ENCODE measurements at places on chromosomes 12 and 14.

DNA sequence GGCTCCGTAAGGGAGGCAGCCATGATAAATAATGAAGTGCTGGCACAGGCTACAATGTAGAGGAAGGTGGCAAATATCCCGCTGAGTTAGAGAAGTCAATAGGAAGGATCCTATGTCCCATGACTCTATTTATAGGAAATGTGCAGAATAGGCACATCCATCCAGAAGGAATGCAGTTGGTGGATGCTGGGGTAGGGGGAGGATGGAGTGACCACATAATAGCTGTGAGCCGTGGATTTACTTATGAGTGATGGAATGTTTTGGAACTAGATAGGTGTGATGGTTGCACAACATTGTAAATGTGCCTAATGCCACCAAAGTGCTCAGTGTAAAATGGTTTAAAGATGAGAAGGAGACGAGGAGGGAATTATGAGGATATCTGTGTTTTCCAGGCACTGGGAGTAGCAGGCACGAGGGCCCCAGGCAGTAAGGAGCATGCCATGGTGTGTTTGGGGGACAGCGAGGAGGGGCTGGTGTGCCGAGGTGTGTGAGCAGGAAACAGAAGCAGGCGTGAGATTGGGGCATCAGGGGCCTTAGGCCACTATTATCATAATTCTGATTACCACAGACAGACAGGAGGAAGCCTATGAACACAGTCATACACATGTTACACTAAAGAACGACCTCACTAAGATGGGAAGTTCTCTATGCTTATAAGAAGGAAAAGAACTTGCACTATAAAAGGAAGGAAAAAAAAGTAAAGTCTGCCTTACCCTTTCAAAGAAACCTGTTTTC, 837.3 kb upstream of the TMEM132C start:
- DNase-seq = no peak

- no peak for DNase-seq
Measured at GRCh38 chr12:69046363-69046762, 113.4 kb upstream of the CPM start.

DNA sequence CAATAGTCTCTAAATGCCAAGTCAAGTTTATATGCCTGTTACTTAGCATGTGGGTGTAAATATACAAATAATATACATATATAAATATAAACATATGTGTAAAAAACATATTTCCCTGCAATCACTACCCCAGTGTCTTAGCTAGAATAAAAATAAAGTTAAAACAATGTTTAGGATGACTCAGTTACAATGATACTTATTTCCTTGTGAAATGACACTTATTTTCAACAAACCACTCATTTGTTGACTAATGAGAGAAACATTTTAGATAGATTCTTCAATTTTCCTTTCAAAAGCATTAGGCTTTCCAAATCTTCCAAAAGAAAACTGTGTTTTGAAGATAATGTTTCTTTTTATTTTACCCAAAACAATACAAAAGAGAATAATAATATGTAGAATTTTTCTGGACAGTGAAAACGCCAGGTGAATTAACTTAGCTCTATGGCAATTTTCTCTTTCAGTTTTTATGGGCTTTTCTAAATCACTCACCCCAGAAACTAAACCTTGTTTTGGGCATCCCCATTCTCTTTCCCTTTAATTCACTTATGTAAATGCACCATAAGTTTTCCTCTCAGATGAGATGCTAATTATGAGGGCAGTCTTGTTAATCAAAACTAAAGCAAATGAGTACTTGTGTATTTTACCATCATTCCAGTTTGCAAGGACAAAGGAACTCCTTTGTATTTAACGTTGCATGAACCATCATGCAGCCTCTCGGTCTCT, 465.9 kb downstream of the BCAT1 start:
- peak; percentile 97 for DNase-seq

- no peak for DNase-seq
Measured at GRCh38 chr12:3326156-3326849, 164.7 kb upstream of the PRMT8 start.

DNA sequence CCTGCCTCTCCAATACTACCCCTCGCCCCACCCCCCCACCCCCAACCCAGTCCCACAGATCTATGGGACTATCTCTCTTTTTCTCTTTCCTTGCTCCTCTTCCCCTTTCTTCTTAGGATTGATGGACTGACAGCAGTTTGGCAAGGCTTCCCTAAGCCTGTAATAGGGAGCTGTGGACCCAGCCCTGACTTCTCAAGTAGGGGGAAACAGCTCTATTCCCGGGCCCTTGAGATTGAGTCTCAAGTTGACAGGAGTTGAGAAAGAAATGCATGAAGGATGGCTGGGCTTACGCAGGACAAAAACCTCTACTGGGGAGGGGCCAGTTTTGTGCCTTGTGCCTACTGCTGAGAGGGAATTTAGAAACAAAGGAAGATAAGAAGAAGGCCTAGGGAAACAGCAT, 60.4 kb downstream of the SMUG1 start:
- no peak for DNase-seq

DNA sequence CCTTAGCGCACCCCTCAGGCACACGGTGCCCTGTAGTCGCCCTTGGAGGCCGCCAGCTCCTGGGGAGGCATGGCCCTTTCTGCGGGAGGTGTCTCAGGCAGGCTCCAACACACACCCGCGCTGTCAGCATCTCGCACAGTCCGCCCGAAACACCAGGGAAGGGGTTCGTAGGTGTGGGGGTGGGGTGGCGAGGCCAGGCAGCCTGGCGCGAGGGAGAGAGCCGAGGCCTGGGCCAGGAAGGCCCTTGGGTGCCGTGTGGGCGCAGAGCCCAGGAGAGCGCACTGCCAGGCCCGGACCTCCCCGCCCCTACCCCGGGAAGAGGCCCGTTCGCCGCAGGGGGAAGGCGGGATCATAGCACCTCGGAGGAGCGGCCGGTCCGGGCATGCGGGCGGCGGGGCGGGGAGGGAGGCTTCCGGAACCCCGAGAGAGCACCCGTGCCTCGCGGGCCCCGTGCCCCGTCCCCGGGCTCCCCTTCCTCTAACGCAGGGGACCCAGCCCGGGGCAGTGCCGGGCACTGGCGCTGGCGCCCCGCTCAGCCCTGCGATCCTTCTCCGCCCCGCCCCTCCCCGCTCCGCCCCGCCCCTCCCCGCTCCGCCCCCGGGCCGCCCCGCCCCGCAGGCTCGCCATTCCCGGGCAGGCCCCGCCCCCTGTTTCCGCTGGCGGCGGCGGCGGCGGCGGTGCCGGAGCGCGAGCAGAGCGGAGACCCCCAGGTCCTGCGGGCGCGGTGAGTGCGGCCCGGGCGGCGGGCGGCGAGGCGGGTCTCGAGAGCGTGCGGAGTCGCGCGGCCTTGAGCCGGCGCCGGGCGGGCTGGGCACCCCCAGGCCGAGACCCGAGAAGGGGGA, at the start of gene TSPAN9:
TSS of gene TSPAN9 (plus strand) at position 650 of the 842 bp plus-strand sequence. CDS start 123,815 bp downstream, outside the sequence.
- DNase-seq = peak; percentile 11

DNA sequence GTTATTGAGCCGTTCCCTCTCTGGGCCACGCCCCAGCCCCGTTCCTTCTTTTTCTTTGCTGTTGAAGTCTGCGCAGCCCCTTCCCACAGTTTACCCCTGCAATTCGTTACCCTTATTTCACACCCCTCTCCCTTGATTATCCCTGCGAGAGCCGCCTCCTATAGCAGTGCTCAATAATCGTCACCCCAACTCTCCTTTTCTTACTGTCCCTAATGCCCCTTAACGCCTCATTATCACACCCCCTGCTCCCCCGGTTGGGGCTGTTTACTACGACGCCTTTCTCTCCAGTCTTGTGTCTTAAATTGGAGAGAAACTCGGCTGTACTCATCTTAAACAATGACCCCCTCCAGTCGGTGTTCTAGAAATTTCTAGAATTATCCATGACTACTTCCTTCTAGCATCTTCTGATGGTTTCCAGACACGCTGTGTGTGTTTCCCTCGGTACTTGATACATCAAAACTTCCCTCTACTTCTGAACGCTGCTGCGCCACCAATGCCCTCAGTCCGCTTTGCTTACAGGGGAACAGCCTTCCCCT, 713 bp upstream of the FBXL14 start:
- no peak for DNase-seq

DNA sequence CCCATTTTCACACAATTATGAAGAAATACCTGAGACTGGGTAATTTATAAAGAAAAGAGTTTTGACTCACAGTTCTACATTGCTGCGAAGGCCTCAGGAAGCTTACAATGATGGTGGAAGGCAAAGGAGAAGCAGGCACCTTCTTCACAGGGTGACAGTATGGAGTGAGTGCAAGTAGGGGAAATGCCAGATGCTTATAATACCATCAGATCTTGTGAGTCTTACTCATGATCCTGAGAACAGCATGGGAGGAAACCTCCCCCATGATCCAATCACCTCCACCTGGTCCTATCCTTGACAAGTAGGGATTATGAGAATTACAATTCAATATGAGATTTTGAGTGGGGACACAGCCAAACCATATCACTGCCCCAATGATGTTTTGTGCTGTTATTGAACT, 189.3 kb upstream of the CRY1 start:
- DNase-seq = no peak

DNA sequence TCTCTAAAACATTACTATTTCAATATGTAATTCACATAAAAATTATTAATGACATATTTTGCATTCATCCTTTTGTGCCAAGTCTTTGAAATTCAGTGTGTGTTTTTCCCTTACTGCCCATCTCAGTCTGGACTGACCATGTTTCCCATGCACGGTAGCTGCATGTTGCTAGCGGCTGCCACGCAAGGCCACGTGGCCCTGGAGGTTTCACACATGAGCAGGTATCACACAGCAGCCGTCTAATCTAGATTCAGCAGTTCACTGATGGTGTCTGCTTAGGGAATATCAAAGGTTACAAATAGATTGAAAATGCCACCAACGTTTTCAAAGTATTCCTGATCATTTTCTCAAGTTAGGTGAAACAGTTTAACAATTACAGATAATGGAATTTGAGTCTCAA, 234.8 kb upstream of the FKBP4 start:
- DNase-seq = no peak

- DNase-seq = no peak
Measured at GRCh38 chr14:84421621-84422020, 1108.3 kb upstream of the FLRT2 start.

GRCh38 chr12:46664761-46665287, 161.0 kb downstream of the SLC38A4 start:
- no peak for DNase-seq

- peak; percentile 88 for DNase-seq
Measured at GRCh38 chr14:21093769-21094681, 4.4 kb downstream of the ZNF219 start.

DNA sequence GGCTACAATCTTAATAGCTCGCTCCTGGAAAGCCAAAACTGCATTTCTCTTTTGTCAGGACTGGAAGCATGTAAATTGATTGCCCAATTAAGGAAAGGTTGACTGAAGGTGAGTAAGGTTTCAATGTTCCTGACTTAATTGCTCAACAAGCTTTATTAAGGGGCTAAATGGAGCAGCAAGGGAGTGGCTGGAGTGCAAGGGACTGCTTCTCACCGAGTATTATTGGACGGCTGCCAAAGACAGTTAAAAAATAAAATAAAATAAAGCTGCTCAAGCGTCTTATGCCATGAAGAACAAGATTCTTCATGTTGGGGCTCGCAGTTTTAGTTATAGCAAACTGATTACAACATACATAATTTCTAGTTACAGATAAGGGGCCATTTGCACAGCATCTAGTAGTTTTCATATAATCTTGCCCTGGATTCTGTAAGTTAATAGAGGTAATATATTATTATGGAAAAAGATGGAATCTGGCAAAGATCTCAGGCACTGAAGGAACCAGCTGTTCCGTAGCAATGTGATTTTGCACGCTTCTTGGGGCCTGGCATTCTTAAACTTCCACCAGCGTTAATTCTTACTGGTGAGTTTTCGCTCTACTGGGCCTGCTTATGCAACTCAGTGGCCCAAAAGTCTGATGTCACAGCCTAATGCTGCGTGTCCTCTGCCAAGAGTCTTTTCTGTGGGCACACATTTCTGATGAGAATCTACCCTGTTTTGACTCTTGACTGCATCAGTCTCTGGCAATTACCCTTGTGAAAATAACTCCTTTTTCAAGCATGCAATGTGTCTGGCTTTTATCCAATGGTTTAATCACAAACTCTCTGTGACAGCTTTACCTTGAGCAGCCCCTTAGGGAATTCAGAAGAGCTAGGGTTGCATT, 108.5 kb downstream of the SLC38A1 start:
- no peak for DNase-seq

DNA sequence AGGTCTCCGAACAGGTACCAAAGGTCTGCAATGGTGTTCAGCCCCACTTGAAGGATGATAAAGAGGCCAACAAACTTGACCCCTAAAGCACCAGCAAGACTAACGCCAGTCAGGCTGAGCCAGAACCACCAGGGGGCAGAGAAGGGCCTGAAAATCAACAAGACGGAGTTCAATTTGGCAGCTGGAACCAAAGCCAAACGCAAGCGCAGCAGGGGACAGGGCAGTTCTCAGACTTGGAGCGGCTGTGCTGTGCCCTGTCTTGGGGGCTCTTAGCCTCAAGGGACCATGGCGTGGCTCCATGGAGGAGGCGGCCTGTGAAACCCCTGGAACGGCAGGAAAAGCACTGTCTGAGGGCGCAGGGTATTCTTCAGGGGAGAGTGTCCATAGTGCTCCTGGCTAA, 19.6 kb downstream of the POMT2 start:
- DNase-seq = peak; percentile 39

GRCh38 chr14:60396718-60397343, 89.0 kb downstream of the C14orf39 start:
- no peak for DNase-seq

- no peak for DNase-seq
Measured at GRCh38 chr14:95533391-95533821, 1.4 kb upstream of the GLRX5 start.

DNA sequence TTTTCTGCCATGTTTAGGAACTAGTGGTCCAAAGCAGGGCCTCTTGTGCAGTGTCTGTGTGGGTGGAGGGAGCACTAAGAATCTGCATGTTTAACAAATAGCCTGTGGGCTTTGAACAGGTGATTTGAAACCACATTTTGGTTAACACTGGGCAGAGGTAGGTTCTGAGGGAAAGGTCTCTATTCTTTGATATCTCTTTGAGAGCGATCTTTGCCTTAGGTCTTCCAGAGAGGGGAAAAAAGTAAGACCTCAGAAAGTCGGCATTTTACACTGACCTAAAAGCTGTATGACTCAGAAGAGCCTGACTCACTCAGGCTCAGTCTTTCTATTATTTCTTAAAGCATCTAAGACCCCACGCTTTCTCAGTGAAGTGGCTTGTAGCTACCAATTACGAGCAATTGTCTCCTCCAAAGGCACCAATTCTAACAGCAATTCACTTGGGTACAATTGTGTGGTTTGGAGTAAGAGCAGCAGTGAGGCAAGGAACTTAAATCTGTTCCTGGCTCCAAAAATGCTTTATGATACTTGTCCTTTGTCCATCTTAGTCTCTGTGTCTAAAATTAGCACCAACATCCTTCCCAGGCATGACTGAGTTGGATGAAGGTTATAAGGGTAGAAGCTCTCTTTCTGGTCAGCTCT, 8.8 kb downstream of the EIF2B2 start:
- no peak for DNase-seq

GRCh38 chr14:76100236-76100635, 51.5 kb upstream of the GPATCH2L start:
- no peak for DNase-seq

- DNase-seq = no peak
Measured at GRCh38 chr14:105250986-105251385, 2.7 kb downstream of the BTBD6 start.

GRCh38 chr12:26737487-26738030, 95.4 kb downstream of the ITPR2 start:
- no peak for DNase-seq
